Esophagus squamous epithelium (tissue), 5 donors: ENCODE measurements at places on chromosomes 7 and 10. TPM values are rescaled to one million over a fixed set of nuclear protein-coding genes. Genes with fewer than 3 reads are reported as not detected.

GRCh38 chr10:60377042-60377352 lies 12.7 kb downstream of the ANK3 start:
- no peak for DNase-seq
- H3K4me3 ChIP-seq, result no peak overlapping the region
- no peaks in the 10 kb centered on the region for H3K27me3 ChIP-seq

DNA sequence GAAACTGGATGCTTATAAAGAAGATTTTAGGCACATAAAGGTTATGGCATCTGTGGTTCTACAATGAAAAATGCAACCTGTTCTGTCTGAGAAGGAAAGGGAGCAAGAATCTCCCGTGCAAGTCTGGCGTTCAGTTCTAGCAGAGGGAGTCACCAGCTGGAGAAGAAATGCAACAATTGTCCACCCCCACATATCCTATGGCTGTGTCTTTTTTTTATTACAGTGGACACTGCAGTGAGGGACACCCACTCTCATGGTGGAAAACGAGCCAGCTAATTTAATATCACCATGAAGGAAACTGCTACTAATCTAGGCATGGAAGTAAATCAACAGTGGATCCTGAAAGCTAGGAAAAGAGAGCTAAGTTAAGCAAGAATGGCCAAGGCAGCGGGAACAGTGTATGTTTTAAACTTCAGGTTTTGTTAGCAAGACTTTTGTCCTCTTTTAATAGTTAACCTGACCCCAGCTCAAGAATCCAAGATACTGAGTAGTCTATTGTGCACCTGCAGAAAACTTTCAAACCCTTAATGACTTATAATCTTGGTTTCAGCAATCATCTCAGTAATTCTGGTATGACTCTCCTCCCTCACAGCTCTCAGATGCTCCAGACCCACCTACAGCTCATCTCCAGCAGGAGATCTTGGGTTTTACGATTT lies 149.3 kb downstream of the FGFR2 start:
- no peak overlapping the region for H3K4me3 ChIP-seq
- DNase-seq, result no peak
- no peaks in the 10 kb centered on the region for H3K36me3 ChIP-seq

GRCh38 chr7:146119002-146119401 lies 2.4 kb downstream of the CNTNAP2 start:
- no peak for DNase-seq
- H3K4me1 ChIP-seq, result peaks cover 17% of the 10 kb centered on the region
- H3K4me3 ChIP-seq, result no peak overlapping the region
- H3K27me3 ChIP-seq, result no peaks in the 10 kb centered on the region
- H3K27ac ChIP-seq, result no peak overlapping the region
- H3K36me3 ChIP-seq, result no peaks in the 10 kb centered on the region

DNA sequence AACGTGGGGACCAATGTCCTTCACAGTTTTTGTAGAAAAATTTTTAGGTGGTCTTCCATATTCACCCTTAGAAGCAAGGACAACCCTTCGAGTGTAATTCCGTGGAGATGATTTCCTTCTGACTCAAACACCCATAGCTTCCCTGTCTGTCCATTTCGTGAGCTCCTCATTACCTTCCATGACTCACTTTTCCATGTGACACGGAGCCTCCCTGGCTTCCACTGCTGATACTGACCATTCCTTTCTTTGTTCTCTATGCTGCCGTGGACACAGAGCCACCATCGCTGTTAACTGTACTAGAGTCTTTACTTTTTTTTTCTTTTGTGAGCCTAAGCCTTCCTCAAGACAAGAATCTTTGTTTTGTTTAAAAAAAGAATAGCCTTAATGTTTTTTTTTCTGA lies 12.5 kb upstream of the ARMS2 start:
- H3K27ac ChIP-seq, result no peak overlapping the region
- no peaks in the 10 kb centered on the region for H3K36me3 ChIP-seq
- no peak for DNase-seq
- H3K27me3 ChIP-seq, result no peaks in the 10 kb centered on the region

DNA sequence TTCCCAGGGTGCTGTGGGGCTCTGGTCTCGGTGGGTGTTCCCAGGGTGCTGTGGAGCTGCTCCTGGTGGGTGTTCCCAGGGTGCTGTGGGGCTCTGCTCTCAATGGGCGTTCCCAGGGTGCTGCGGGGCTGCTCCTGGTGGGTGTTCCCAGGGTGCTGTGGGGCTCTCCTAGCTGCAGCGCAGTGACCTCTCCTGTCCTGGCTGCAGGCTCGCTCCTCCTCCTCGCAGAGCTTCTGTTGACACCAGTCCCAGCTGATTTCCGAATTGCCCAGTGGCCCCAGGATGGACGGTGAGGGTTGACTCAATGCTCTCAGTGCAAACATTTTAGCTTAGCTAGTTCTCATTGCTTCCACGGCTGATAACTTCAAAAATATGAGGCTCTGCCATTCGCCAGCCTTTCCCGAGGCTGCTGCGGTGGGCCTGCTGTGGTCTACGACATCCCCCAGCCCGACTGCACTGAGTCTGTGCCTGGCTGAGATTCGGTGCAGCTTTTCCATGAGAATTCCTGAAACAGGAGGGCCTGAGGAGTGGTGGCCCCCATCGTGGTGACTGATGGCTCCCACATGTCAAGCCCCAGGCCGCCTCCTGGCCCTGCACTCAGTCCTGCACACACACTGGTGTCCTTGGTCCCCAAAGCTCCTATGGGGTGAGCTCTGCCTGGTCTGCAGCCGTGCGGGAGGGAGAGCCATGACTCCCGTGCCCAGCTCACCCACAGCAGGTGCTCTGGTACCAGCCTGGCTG lies 58.3 kb upstream of the NKX6-2 start:
- no peak overlapping the region for H3K27ac ChIP-seq
- no peaks in the 10 kb centered on the region for H3K4me1 ChIP-seq
- no peak overlapping the region for H3K4me3 ChIP-seq
- H3K27me3 ChIP-seq, result no peaks in the 10 kb centered on the region

GRCh38 chr7:26237035-26237807 lies 35.7 kb downstream of the CBX3 start:
- H3K4me3 ChIP-seq, result no peak overlapping the region
- no peaks in the 10 kb centered on the region for H3K36me3 ChIP-seq
- H3K27me3 ChIP-seq, result no peaks in the 10 kb centered on the region
- H3K27ac ChIP-seq, result no peak overlapping the region

The TUBAL3 gene
- total RNA-seq, result not detected

The LRRD1 gene
- total RNA-seq, result not detected

The PITX3 gene
- not detected for total RNA-seq

The GIMAP1 gene
- 5.8 TPM for total RNA-seq
